ENCODE measurements at places on chromosomes 7 and 10.
A peak's percentile ranks its signal among the peaks of the same experiment; 100 is the strongest.

GRCh38 chr10:43891241-43891640, 242.6 kb upstream of the ZNF32 start:
- DNase-seq: peak; percentile 62

GRCh38 chr10:111186358-111186757, 109.5 kb downstream of the ADRA2A start:
- no peak for DNase-seq

- peak; percentile 20 for DNase-seq
These were observed 115.5 kb downstream of the WDFY4 start for GRCh38 chr10:48800007-48800675.

- no peak for DNase-seq
These were observed 223.2 kb downstream of the SH2D4B start for GRCh38 chr10:80760914-80761371.

Data from kidney tubule cell (primary cell).